ENCODE measurements at places on chromosomes 12 and 14. TPM values are rescaled to one million over a fixed set of nuclear protein-coding genes. Genes with fewer than 3 reads are reported as not detected.

DNA sequence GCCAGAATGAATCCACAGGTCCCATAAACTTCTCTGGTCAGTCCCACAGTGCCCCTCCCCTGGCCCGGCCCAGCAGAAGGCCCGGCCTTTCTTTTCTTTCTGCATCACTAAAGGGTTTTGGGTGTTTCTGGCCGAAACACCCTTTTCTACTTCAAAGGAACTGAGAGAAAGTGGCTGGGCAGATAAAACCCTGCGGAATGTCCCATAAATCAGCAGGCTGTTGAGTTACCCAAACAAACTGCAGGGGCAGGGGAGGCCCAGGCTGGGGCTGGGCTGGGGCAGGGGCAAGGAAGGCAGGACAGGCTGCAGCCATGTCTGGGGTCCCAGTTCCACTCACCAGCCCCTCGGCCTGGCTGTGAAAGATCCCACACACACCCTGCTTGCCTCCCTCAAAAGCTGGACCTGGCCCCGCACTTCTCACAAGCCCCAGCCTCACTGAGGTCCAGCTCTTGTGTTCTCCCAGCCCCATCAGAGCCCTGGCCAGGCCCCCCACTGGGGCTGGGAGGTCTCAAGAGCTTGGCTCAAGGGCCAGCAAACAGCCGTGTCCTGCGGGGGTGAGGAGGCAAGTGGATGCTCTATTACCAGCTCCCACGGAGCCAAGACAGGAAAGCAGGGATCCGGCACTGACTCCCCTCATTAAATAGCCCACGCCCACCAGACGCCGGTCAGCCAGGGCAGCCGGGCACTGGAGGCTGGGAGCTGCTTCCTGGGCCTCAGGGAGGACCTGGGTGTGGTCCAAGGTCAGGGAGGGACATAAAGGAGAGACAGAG lies 41.9 kb downstream of the CCNK start:
- DNase-seq, result no peak

- DNase-seq, result no peak
Measured at GRCh38 chr12:67942724-67943123, 46.5 kb upstream of the IFNG-AS1 start.

DNA sequence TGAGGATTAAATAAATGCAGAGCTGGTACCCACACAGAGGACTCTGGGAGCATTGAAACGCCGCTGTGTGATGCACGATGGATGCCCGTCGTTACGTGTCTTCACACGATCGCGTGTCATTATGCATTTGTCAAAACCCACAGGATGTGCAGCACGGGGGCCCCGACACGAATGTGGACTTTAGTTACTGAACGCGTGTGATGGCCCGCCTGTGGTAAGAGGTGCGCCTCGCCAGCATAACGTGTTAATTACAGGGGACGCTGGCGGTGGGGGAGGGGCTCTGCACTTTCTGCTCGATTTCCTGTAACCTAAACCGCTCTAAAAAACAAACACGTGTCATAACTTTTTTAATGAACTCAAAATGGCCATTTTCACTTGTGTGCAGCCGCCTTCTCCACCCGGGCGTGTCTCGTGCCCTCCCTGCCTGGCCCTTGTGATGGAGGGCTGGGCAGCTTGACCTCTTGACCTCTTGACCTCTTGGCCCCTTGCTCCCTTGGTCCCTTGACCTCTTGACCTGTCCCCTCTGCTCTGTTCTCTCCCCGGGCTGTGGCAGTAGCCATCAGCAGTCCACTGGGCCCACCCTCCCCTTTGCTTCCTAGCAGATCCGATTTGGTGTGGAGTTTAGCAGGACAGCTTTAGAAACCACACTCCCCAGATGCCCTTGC lies 33.7 kb upstream of the GALNT9 start:
- DNase-seq, result no peak

DNA sequence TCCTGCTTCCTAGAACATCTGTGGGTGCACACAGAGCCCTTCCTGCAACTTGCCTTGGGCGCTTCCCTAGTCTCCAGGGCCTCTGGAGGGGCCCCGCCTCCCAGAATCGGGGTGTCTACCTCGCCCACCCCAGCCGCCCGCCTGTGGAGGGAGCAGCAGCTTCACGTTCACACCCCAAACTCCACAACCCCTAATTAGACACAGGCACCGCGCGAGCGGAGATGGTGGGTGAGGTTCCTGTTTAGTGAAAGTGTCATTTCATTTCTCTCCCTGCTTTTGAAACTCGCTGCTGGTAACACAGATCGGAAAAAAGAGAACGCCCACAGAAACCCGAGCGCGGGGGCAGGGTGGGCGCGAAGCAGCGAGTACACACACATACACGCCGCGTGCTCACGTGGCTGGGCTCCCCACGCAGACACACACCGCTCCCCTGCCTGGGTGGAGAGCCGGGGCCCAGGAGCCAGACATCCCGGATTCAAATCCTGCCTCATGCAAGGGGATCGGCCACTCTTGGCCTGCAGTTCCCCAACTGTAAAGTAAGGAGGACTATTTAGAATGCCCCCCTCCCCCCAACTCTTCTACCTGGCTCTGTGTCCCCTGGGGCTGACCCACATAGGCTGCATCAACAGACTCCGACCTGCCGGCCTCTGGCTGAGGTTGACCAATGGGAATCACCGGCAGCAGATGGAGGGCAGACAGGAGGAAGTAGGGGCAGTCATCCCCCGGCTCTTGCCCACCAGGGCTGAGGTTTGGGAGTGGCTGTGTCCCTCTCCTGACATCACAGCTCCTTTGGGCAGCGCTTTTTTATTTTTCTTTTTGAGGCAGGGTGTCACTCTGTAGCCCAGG lies 79.2 kb upstream of the NCOR2 start:
- DNase-seq, result no peak

DNA sequence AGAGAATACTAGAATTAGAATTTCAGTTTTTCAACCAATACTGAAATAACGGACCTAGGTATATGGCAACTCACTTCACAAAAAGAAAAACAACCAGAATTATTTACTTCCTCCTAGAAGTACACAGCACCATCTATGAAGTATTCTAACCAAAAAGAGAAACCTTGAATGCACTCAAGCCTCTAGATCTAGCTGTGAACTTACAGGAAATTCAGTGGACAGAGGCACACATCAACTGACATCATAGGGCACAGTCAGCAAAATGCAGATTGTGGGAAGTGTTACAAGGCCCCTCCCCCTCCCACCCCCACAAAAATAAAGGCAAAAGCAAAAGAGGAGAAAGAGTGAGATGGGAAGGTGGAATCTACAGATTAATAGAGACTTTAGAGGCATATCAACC lies 102.4 kb downstream of the TMTC1 start:
- no peak for DNase-seq

GRCh38 chr12:753611-754472 lies 1.5 kb downstream of the WNK1 start:
- DNase-seq, result no peak

DNA sequence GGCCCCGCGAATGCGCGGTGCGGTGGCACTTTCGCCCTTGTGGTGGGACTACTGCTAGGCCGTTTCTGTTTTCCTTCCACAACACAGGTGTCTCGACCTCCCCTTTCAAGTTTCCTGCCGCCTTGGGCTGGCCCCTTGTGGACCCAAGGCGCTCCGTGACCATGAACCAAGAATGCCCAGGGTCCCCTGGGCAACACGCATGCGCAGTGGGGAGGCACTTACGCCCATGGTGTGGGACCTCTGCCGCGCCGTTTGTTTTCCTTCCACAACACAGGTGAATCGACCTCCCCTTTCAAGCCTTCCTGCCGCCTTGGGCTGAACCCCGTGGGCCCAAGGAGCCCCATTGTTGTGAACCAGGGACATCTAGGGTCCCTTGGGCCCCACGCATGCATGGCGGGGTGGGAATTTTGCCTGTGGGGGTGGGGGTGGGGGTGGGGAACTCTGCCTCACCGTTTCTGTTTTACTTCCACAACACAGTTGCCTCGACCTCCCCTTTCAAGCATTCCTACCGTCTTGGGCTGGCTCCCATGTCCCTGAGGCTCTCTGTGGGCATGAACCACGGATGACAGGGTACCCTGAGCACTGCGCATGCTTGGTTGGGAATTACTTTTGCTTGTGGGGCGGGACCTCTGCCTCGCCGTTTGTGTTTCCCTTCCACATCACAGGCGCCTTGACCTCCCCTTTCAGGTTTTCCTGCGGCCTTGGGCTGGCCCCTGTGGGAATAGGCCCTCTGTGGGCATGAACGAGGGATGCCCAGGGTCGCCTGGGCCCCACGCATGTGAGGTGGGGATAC lies 355.1 kb downstream of the ALG10 start:
- no peak for DNase-seq

DNA sequence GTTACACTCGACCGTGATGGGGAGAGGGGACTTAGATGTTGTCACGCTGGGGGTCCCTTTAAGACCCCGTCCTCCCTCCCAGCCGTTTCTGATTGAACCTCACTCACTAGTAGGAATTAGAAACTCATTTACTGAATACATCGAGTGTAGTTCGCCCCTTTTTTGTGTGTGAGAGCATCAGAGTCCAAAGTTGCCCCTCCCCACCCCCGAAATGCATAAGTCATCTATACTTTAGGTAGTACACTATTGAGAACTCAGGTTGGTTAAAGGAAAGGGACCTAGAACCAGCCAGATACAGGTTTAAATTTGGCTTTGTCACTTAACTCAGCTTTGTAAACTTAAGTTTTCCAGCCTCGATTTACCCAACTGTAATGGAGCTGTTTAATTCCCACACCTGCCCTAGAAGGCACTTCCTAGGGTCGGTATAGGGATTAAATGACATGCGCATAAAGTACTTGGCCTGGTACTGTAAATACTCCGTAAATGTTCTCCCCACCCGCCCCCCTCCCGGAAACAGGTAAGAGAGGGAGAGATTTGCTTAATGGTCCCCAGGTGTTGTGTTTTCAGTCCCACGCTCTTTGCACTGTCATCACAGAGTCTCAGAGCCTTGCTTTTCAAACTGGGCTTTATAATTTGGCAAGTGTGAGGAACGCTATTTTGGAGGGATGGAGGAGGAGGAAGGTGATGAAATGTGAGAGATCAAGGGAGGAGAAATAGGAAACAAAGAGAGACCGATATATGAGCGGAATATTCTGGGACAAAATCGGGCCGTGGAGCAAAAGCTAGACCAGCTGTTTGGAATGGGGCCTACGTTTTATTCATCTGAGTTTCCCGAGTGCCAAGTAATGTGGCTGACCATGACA lies 897 bp downstream of the SUDS3 start:
- no peak for DNase-seq

- DNase-seq, result no peak
Measured at GRCh38 chr14:65073605-65074201, 28.6 kb downstream of the MAX start.

DNA sequence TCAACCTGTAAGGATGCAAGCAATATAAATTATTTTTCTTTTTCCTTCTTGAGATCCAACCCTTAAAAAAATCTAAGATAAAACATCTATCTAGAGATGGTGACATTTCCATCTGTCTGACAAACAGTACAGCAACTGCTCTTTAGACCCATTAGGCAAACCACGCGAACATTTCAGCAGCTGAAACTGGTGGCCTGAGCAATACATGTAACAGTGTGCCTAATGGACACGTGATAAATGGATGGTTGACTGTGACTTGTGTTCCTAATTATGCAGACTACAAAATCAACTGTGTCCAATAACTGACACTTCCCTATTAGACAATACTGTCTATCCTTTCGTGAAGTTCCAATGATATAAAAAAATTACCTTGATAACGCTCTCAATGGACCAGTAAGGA lies 18.9 kb downstream of the E2F7 start:
- DNase-seq, result no peak

The GALNT16 gene
- polyA plus RNA-seq, result 24.1 TPM

The SH2B3 gene
- 12.9 TPM for polyA plus RNA-seq

The NELL2 gene
- polyA plus RNA-seq, result 0.35 TPM

The HCAR2 gene
- 0.09 TPM for polyA plus RNA-seq

The CMA1 gene
- polyA plus RNA-seq, result not detected

The PALS1 gene
- 12.7 TPM for polyA plus RNA-seq
